ENCODE measurements at places on chromosomes 2 and 18. TPM values are rescaled to one million over a fixed set of nuclear protein-coding genes. Genes with fewer than 3 reads are reported as not detected.

The DNMT3A gene
- 112 TPM for total RNA-seq

The DYSF gene
- 16.5 TPM for total RNA-seq

The CCNT2 gene
- total RNA-seq: 103 TPM

The BAZ2B gene
- 499 TPM for total RNA-seq

The WIPF1 gene
- 32.8 TPM for total RNA-seq

The TLX2 gene
- total RNA-seq: 0.93 TPM

The STPG4 gene
- total RNA-seq: not detected

The FHOD3 gene
- 49.9 TPM for total RNA-seq

The DAW1 gene
- 0.44 TPM for total RNA-seq

The PLEK gene
- 7.2 TPM for total RNA-seq

The CLIP4 gene
- total RNA-seq: 81.7 TPM

The C2orf72 gene
- total RNA-seq: 4.9 TPM

The STARD6 gene
- not detected for total RNA-seq

The ADAM23 gene
- total RNA-seq: 9.5 TPM

The TUBA4B gene
- total RNA-seq: not detected

The PID1 gene
- total RNA-seq: 31.1 TPM

The SERPINB10 gene
- total RNA-seq: 1.3 TPM

The TSHZ1 gene
- total RNA-seq: 17.5 TPM

The COL4A3 gene
- total RNA-seq: 15.6 TPM

The NAT8 gene
- total RNA-seq: not detected

The GDF7 gene
- total RNA-seq: 1.9 TPM

The ARL4C gene
- total RNA-seq: 43.8 TPM

The CCL20 gene
- not detected for total RNA-seq

The EEF1B2 gene
- total RNA-seq: 166 TPM

The SLC8A1 gene
- total RNA-seq: 138 TPM

The ABCG8 gene
- 0.27 TPM for total RNA-seq

The UGT1A8 gene
- not detected for total RNA-seq

The TSGA10 gene
- total RNA-seq: 20.8 TPM

The CHAC2 gene
- 2.2 TPM for total RNA-seq
